Hair follicular keratinocyte (primary cell): ENCODE measurements at places on chromosomes 1 and 21. TPM values are rescaled to one million over a fixed set of nuclear protein-coding genes. Genes with fewer than 3 reads are reported as not detected.

The ANGPTL1 gene
- not detected in 2 replicates for total RNA-seq

The GUCA2A gene
- not detected in 2 replicates for total RNA-seq

The SLFNL1 gene
- total RNA-seq: not detected in 2 replicates

The MAB21L3 gene
- total RNA-seq: 0.84 TPM in 1 of 2 replicates, not detected in the other

The RBM11 gene
- 0.16 and 0.27 TPM in 2 replicates for total RNA-seq
